ENCODE measurements at places on chromosomes 3 and 15.

GRCh38 chr3:184441202-184441900, 61.5 kb downstream of the CHRD start:
- no peak for DNase-seq

DNA sequence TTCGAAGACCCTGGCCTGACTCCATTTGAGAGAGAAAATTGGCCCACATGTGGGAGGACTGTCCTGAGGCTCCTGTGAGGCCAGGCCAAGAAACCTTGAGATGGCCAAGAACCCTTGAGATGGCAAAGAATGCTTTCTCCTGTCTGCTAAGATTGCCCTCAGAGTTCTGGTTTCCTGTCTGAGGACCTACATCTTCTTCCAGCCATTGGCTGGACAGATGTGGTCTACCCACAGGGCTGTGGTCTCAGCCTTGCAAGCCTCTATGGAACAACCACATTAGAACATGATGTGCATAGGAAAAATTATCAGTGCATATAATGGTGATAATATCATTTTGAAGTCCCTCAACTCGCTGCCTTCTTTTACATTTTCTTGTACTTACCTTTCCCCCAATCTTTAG, 10.8 kb upstream of the RASA2 start:
- DNase-seq = no peak

- DNase-seq = no peak
Measured at GRCh38 chr15:96501362-96501761, 170.9 kb downstream of the NR2F2 start.

- no peak for DNase-seq
Measured at GRCh38 chr3:72413228-72413627, 435.0 kb downstream of the SHQ1 start.

DNA sequence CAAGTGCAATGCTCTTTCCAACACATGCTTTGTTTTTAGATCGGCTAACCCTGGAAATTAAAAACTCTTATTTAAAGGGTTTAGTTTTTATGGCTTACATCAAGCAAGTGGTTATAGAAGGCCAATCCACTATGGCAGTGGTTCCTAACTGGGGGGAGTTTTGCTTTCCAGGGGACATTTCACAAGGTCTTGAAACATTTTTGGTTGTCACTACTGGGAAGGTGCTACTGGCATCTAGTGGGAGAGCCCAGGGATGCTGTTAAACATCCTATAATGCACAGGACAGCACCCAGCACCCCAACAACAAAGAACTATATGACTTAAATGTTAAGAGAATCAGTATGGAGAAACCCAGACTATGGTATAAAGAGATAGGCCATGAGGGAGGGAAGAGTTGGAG, 439.0 kb downstream of the NTRK3 start:
- no peak for DNase-seq

DNA sequence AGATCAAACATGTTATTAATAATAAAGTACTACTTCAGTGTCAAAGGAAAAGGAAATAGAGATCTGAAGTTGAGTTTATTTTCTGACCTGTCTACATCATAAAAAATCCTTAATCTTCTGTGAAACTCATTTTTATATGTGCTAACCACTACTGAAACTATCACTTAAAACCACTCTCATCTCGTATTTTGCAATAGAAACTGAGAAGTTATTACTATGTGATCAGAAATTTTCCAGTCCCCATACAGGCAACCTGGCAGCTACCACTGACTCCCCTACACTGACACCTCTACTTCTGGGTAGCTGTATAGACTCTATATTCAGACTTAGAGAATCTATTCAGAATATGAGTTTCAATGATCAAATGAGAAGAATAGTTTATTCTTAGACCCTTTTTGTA, 8.3 kb downstream of the HDGFL3 start:
- no peak for DNase-seq

DNA sequence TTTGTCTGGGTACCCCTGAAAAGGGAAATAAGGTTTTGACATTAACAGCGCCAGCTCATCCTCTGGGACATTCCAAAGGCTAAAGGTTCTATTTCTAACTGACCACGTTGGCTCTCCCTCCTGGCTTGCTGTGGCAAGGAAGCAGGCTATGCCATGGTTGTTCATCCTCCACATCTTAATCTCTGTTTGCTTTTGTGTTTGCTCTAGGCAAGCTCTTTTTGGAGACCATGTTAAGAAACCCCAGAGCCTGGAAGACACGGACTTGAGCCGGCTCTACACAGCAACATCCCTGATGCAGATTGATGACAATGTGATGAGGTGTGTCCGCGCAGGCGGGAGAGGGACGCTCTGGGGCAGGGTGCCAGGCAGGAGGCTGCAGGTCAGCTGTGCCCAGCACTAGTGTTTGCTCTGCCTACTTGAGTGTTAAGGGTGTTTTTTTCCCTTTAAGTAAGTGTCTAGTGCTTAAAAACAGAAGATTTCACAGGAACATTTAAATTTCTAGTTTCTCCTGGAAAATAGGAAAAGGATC, 33.3 kb downstream of the RLBP1 start:
- no peak for DNase-seq

DNA sequence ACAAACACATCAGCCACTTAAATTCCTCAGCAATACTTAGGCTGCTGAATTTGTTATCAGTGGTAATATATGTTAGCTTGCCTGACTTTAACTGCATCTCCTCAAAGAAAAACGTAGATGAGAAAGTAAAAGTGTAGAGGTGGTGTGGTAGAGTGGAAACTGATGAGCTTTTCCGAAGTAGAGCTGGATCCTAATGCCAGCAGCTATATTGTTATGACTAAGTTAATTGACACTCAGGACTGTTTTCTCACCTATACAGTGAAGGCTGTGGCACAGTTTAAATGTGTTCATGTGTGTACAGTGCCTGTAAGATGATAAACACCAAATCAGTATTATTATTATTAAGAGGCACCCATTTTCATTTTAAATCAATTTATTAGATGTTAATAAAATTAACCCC, 174.9 kb downstream of the TNIK start:
- no peak for DNase-seq

Measured in activated CD4-positive, CD25-positive, alpha-beta regulatory T cell treated with anti-CD3 and anti-CD28 coated beads, Interleukin-2, amount 50 U/mL, for 16 hours (primary cell).